ENCODE measurements at places on chromosomes 7 and 10.

- DNase-seq = peak; percentile 14
Measured at GRCh38 chr7:81036057-81036456, 117.2 kb upstream of the SEMA3C start.

- DNase-seq = no peak
Measured at GRCh38 chr7:99305473-99306260, 20.0 kb upstream of the ARPC1A start.

- no peak for DNase-seq
Measured at GRCh38 chr10:45063591-45064231, 63.0 kb downstream of the ZNF22 start.

- no peak for DNase-seq
Measured at GRCh38 chr10:114135476-114135875, 38.5 kb downstream of the CCDC186 start.
